ENCODE measurements at places on chromosomes 11 and 22.

DNA sequence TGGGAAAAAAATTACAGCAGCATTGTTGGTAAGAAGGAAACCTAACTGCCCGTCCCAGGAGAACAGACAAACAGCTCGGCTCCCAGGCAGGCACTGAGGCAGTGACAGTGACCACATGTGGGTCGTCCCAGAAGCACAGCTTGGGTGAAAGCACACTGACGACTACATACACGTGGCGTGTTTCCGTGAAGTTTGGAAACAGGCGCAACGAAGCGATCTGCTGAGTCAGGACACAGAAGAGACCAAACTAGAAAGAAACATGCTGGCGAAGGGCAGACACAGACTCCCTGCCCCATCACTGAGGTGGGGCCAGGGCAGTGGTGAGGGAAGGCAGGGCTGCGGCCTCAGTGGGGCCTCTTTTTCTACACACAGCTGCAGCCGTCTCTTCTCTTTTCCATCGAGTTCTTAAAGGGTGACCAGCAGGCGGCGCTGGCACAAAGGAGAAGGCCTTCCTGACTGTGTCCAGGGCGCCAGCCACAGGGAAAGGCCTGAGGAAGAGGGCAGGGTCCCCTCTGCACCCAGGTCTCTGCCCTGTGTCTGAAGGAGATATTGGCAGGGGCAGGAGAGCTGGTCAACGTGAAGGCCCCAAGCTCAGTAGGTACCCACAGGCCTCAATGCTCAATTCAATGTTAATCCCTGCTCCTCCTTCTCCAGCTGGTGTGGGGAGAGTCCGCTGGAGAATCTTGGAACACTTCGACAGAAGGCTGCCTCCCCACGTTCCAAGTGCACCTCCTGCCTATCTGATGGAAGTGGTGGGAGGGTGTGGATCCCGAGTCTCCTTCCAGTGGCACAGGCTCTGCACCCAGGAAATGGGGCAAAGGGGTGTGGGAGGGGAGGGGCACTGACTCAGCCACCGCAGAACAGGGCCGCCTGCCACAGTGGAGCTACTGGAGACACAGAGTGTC, 19.9 kb downstream of the CARS1 start:
- DNase-seq = no peak

- DNase-seq = no peak
These were observed 204.8 kb downstream of the SWAP70 start for GRCh38 chr11:9868641-9869040.

DNA sequence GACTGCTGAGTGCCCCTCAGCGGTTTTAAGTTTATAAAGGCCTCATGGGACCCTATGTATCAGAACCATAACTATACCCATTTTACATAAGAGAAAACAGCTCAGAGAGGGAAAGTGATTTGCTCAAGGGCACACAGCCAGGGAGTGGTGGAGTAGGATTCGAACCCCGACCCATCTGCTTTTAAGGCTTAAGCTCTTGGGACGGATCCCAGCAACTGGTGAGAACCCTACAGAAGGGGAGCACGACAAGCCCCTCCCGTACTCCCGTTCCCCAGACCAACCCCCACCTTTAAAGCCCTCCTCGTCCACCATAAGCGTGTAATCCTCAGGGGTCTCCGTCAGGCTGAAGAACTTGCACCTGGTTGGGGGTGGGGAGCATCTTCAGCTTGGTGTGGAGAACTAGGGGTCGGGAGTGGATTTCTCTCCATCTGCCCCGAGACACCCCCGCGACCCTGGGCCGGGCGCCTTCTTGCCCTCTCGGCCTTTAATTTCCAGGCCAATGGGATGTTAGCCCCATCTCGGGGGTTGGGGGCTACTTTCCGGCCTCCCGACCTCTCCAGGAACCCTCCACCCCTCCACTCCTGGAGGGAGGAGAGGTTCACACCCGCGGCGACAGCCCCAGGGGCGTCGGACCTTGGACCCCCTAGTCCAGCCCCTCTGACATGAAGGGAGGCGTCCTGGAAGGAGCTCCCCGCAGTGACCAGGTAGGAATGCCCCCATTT, 725 bp downstream of the CASTOR1 start:
- DNase-seq = no peak

GRCh38 chr11:1163911-1164735, 6.4 kb downstream of the MUC5AC start:
- no peak for DNase-seq

- DNase-seq = no peak
These were observed 25.7 kb upstream of the TUB start for GRCh38 chr11:8055091-8055835.

DNA sequence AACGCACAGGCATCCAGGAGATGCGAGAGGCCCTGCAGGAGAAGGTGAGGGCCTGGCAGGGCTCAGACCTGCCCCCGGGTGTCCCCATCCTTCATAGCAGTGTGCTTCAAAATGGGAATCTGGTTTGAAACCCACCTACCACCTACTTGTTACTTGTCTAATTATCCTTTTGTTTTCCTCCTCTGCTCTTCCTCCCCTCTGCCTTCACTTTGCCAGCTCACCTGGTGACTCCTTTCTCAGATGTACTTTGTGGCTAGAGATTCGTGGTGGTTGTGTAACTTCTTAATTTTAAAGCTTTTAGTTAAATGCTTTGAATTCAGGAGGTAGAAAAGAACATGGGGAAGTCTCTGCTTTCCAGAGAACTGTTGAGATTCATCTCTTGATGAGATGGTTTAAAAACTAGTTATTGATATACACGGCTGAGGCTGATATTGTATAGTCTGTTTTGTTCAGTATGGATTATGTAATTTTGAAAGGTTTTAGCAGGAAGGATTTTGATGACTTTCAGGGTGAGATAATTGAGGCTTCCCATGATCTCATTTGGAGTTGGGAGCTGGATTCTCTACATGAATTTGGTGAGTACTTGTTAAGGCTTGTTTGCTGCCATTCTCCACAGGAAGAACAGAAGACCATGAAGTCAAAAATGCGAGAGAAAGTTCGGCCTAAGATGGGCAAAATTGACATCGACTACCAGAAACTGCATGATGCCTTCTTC, 8.0 kb downstream of the SF3B2 start:
- DNase-seq = no peak

DNA sequence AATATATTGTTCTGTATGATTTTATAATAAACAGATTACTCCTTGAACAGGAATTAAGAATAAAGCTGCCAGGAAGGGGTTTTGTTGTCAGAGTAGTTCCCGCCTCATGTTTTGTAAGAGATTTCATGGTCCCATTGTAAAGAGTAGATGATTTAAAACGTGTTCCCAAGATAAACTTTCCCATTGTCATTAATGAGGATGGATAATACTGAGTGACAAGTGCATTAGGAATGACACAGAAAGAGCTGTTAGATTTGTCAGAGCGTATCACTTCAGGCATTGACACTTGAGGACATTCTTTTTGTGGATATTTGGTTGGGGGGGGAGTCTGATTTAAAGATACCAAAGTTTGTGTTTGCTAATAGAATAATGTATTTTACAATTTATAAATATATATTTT, 147.0 kb downstream of the PAX6 start:
- no peak for DNase-seq

DNA sequence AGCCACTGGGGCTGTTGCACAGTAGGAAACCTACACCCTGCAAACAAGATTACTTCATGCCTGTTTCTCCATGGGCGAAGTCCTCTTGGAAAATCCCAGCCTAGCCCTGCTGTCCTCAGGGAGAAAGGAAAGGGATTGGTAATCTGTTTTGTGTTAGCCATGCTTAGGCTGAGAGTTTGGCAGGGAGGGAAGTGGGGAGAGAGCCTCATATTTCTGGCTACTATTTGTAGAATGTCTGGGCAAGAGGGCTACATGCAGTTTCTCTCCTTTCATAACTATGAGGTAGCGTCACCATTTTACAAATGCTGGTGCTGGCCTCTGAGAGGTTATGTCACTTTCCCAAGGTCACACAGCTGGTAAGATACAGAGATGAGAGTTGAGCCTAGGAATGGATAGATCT, 737 bp upstream of the MFRP start:
- DNase-seq = no peak

- no peak for DNase-seq
These were observed 261.0 kb downstream of the BRD1 start for GRCh38 chr22:49566693-49567092.

GRCh38 chr11:75907906-75908527, 93.0 kb downstream of the UVRAG start:
- DNase-seq = no peak

DNA sequence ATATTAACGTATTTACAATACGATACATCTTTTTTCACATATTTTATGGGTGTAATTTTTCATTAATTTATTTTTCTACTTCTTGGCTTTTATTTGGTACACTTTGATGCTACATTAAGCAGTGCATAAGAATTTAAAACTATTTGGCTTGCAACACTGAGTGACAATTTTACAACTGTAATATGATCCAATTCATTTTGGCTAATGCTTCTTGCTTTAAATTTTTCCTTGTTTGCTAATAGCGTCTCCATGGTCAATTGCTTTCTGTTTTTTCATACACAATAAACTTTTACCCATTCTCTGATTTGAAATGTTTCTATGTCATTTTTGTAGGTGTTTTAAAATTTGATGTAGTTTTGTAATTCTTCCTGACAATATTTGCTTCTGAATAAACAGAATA, 773.2 kb downstream of the FAM181B start:
- no peak for DNase-seq

- no peak for DNase-seq
These were observed 78.6 kb upstream of the GRK3 start for GRCh38 chr22:25485626-25486545.

DNA sequence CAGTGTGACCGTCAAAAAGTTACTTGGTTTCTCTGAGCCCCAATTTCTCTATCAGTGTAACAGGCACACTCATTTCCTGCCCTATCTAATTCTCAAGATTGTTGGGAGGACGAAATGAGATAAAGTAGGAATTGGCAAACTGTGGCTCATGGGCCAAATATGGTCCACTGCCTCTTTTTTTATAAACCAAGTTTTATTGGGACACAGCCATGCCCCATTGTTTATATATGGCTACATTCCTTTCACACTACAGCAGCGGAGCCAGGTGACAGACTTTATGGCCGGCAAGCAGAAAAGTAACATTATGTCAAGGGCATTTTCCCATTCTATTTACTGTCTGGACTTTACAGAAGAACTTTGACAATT, 116.7 kb upstream of the TIMP3 start:
- DNase-seq = no peak

DNA sequence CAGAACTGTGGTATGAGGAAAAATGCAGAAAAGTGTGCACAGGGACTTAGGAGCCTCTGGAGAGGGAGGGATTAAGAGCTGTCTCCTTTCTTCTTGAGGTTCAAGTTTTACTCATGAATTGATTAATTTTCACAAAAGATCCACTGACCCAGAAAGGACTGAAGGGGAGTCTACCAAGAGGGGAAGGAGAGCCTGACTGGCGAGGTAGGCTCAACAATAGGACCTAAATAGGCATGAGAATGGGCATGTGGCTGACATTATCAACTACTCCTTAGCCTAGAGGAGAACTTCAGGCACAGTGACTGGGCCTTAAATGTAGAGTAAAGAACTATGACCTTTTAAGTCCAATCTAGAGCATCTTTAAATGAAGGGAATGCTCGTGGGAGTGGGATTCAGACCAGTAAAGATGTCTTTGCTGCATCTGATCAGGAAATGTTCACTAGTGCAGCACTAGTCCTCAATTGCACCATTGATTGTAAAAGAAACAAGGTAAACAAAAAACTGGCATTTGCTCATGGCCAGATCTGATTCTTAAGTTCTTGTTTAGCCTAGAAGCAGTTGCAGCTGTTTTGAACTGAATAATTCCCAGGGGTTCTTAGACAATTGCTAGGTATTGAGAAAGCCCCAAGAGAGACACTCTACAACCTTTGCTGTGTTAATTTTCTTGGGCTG, 135.6 kb downstream of the RAB38 start:
- DNase-seq = no peak

GRCh38 chr22:27557286-27558008, 244.1 kb downstream of the MN1 start:
- DNase-seq = no peak

DNA sequence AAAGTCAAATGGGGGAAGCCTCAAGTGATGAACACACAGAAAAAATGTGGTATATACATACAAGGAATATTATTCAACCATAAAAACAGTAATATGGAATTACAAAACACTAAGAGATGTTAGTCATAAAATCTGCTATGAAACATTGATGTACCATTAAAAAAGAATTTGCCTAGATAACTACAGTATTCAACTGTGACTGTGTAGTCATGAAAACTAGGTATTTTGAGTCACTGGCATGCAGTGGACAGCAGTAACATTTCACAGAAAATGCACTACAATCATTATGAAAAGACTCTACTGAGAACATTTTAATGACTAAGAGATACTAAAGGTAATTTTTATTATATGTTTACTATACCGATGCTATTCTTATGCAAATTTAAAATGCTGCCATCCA, 11.7 kb downstream of the ZNF195 start:
- DNase-seq = no peak

DNA sequence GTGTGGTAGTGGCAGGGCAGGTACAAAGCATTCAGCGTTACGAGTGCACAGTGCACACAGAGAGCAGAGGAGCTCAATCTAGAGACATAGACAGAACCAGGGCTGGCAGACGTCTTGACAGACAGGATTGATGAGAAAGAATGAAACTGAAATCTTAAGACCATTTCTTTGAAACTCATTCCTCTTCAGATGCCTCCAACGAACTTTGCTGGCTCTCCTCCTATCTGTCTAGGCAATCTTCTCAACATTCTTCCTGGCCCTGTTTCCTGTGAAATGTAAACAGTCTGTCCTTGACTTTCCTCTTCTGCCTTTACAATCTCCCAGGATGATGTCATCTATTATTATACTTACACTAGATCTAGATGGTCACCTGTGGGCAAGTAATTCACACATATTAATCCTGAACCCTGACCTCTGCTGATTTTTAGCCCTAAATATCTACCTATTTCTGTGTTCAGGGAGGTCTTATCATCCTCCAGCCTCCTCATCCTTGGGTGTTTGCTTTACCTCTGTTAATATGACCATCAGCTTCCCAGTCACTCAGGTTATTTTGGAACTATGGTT, 119.5 kb downstream of the ENTHD1 start:
- no peak for DNase-seq

DNA sequence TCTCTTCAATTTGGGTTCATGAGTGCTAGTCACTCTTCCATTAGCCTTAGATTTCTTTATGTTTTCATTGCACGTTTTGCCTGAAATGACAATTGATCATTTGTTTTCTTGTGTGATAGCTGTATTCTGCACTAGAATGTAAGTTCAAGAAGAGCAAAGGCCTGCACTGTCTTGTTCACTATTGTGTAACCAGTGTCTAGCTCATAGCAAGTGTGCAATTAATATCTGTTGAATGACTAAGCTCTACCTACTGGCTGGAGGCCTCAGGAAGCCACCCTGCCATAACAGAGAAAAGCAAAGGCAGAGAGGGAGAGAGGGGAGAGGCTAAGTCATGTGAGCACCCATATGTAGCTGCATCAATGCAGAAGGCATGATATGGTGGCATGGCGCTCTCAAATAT, 292.8 kb upstream of the SYN3 start:
- no peak for DNase-seq

Measured in NCI-H2171 (cell line).